ENCODE measurements at places on chromosomes 2 and 18.
A peak's percentile ranks its signal among the peaks of the same experiment; 100 is the strongest.

DNA sequence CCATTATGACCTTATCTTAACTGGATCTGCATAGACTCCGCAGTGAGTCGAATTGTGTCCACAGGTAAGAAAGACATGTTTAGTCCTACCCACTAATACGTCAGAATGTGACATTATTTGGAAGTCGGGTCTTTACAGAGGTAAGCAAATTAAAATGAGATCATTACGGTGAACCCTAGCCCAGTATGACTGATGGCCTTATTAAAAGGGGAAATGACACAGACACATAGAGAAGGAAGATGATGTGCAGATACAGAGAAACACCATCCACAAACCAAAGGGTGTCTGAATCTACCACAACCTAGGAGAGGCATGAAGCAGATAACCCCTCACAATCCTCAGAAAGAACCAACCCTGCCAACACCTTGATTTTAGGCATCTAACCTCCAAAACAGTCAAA is 135.6 kb downstream of the GALNT1 start:
- DNase-seq: no peak

GRCh38 chr2:44649381-44649780 is 287.6 kb downstream of the CAMKMT start:
- no peak for DNase-seq

DNA sequence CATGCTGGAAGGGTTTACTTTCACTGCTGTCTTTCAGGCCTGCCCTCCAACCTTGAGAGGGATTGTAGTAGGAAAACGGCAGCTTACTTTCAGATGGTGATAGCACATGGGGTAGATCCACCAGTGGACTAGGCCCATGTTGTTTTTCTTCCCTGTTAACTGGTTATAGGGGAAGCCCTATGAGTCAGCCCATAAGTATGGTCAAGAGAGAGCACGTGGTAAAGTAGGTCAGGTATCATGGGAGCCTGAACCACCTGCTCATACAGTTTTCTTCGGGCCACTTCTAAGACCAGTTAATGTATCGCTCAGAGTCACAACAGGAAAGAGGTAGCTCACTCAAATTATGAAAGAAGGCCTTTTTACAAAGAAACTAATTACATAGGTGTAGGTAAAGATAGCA is 33.0 kb downstream of the PDK1 start:
- peak; percentile 38 for DNase-seq

DNA sequence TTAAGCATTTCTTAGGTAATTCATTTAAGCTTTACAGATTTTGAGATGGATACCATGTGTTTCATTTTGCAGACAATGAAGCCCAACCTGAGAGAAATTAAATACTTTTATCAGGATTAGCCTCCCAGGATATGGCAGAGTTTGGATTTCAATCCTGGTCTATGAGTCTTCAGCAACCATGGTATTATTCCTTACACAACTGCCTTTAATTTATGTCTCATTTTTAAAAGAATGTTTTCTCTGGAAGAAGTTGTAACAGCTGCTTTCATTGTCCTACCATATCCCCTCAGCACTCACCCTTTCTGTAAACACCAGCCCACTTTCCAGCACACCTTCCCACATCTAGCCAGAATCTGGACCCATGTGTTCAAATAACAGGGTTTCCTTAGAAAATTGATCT is 863.7 kb upstream of the VRK2 start:
- DNase-seq: no peak

GRCh38 chr2:4258563-4258962 is 555.2 kb downstream of the DCDC2C start:
- peak; percentile 0 for DNase-seq

GRCh38 chr18:68676913-68677312 is 38.0 kb downstream of the TMX3 start:
- DNase-seq: no peak

DNA sequence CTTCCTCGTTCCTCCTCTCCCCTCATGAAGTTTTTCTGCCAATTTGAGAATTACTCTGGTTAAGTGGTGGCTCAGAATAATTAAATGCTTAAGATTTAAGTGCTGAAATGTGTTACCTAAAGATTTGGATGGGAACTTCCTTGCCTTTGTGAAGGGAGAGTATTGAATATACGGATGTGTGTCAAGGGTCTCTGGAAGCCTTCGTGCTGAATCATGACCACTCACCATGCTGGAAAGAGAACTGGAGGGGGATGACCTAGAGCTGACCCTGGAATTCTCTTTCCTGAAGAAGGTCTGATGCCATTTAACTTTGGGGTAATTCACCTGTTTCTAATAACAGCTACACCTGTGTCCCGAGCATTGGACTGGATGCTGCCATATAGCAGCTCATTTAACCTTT is 2.2 kb downstream of the MOCOS start:
- no peak for DNase-seq

GRCh38 chr18:79792988-79793355 is 4.8 kb upstream of the KCNG2 start:
- DNase-seq: no peak

DNA sequence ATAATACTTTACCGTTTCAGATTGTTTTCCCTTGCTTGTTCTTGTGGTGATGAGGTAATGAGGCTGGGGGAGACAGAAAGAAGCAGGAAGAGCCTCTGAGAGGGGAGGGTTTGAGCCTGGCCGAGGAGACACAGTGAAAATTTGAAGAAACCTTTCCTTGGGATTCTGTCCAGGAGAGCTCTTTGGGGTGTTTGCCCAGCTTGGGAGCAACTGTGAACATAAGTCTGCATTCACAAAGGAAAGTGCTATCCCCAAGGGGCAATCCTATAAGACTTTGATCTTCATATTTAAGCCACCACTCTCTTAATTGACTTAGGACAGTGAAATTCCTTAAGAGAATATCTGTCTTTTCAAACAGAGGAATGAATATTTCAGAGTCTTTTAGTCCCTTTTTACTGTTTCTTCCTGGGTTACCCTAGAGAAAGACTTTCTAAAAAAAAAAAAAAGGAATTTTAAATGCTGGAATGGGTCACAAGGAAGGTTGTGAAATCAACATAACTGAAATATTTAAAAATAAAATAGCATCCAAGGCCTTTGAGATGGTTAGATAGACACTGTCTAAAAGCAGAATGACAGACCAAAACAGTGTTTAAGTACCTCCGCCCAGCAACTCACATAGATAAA is 52.5 kb upstream of the STAM2 start:
- no peak for DNase-seq

- no peak for DNase-seq
These were observed 205.6 kb downstream of the ARHGAP15 start for GRCh38 chr2:143334837-143335236.

Measured in M059J (cell line).